IPS DF 6.9 (cell line): ENCODE measurements at places on chromosomes 2 and 18.

DNA sequence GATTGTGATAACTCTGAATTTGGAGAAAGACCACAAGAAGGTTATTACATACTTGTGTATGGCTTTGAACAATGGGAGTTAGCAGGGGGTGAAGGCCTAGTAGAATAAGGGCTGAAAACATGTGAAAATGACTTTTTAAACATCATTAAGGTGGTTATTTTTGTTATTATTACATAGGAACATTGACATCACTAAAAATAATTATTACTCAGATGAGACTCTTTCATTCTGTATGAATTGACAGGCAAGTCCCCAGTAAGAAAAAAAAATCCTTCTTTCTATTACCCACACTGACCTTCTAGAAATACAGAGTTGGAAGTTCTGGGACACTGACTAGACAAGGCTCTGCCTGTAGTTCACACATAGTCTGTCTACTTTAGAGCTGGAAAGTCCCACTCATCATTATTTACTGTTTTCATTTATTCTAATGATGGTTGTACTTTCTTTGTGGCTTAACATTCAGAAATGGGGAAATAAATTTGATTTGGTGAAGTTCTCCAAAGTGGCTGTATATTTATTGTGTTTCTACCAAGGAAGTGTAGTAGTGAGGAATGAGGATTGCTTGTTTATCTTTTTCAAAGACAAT, 219.6 kb upstream of the EPAS1 start:
- no peak for DNase-seq

GRCh38 chr2:60884800-60885199, 3.4 kb downstream of the REL start:
- DNase-seq = no peak

- DNase-seq = no peak
These were observed 34.5 kb downstream of the GLI2 start for GRCh38 chr2:120770176-120770575.

DNA sequence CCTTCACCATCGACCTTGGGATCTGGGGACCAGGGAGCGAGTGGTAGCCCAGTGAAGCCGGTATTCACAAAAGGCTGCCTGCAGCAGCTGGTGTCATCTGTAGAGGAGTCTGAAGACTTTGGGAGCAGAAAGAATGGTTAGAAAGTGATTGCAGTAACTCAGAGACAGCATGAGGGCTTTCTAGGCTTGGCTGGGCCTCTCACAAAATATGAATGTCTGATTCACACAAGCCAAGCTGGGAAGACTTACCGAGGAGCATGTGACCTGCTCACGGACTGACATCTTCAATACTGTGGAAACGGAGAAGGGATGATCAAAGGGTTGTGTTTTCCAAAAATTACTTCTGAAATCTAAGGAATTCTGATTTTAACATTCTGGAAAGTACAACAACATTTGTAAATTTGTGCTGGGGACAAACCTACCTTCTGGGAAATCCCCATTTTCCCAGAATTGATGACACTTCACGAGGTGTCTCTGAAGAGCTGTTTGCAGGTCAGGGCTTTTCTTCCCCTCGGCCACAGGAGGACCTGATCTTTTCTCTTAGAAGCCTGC, 111.7 kb downstream of the ACOXL start:
- DNase-seq = no peak

DNA sequence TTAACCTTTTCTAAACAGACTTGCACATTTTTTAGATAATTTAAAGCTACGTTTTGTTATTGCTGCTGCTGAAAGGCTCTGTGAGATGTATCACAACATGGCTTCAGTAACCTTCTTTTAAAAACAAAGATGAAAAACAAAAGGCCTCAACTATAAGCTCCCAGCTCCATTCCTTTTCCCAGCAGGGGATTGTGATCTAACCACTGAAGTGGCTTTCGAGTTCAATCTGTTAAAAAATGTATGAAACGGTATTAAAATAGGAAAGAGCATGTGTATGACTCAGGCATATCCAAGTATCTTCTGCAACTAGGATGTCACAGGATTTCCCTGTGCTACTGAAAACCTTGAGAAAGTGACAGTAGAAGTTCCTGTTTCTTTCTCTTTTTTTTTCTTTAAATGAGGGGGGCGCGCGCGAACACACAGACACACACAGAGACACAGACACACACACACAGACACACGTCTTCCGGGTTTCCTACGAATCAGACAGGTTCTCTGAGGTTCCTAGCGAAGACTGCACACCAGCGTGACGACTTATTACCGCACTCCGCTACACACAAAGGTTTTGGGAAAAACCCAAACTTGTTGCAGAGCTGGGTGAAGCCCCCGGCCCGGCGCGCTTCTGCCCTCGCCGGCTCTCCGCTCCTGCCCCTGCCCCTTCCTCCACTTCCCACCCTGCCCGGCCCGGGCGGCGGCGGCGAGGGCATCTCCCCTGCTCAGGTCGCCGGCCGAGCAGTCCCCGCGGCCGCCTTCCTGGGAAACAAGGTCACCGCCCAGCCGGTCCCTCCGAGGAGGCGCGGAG, 86.8 kb downstream of the RBMS1 start:
- no peak for DNase-seq

- no peak for DNase-seq
These were observed 12.2 kb downstream of the PLEK start for GRCh38 chr2:68377137-68377780.

- no peak for DNase-seq
These were observed 18.1 kb downstream of the NDC80 start for GRCh38 chr18:2589345-2590068.

DNA sequence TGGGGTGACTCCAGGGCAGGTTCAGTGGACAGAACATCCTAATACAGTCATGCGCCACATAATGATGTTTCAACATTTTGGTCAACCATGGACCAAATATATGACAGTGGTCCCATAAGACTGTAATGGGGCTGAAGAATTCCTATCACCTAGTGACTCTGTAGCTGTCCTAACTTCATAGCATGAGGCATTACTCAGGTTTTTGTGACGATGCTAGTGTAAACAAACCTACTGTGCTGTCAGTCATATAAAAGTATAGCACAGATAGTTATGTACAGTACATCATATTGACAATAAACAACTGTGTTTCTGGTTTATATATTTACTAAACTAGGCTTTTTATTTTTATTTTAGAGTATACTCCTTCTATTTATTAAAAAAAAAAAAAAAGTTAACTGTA, 87.1 kb downstream of the CACNB4 start:
- no peak for DNase-seq

DNA sequence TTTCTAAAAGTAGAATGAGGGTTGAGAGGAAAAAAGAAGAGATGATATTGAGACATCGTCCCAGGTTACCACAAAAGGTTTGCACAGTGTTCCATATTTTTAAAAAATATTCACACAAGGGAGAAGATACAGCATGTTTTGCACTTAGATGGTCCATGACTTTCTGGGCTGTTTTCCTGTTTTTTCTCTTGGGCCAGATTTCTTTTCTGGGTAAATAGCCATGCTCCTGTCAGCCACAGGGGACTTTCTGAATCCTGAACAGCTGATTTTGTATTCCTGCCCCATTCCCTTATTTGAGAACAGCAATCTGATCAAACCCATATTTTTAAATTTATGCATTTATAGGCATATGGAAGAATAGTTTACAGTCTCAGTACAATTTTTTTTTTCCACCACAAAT, 185.9 kb upstream of the NRP2 start:
- DNase-seq = no peak

DNA sequence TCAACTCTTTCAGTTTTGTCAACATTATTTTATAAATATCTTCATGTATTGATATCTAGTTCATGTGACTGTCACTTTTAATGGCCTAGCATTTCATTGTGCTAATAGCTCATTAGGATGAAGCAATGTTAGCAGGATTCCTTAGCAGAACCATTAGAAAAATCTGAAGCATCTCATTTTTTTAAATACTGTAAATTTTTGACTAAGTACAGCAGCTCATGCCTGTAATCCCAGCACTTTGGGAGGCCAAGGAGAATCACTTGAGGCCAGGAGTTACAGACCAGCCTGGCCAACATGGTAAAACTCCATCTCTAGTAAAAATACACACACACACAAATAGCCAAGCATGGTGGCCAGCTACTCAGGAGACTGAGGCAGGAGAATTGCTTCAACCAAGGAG, 15.6 kb upstream of the ANTXR1 start:
- DNase-seq = no peak
